ENCODE measurements at places on chromosomes 3 and 15. TPM values are rescaled to one million over a fixed set of nuclear protein-coding genes. Genes with fewer than 3 reads are reported as not detected.

The RASGRP1 gene
- polyA plus RNA-seq, result 0.40 TPM

The PAQR5 gene
- polyA plus RNA-seq, result 0.43 TPM

The XCR1 gene
- 0.06 TPM for polyA plus RNA-seq

The LPP gene
- 11.3 TPM for polyA plus RNA-seq

The ARGFX gene
- polyA plus RNA-seq, result not detected

The MOBP gene
- polyA plus RNA-seq, result 0.07 TPM

The HTR3E gene
- polyA plus RNA-seq, result not detected

The C3orf80 gene
- polyA plus RNA-seq, result 0.73 TPM

The PYGO1 gene
- 1.1 TPM for polyA plus RNA-seq

The PARP15 gene
- polyA plus RNA-seq, result 0.61 TPM

The TEX55 gene
- not detected for polyA plus RNA-seq

The SLC28A1 gene
- not detected for polyA plus RNA-seq

The CYP19A1 gene
- polyA plus RNA-seq, result 0.28 TPM

The CKMT1A gene
- polyA plus RNA-seq, result 1.6 TPM

The CLPX gene
- 9.0 TPM for polyA plus RNA-seq

The KLHL6 gene
- 1.3 TPM for polyA plus RNA-seq

The PLOD2 gene
- polyA plus RNA-seq, result 13.9 TPM

The SLC35G2 gene
- 5.3 TPM for polyA plus RNA-seq

The MESP1 gene
- 4.0 TPM for polyA plus RNA-seq

The GDPGP1 gene
- 3.7 TPM for polyA plus RNA-seq

The CAMK1 gene
- polyA plus RNA-seq, result 80.1 TPM

The SLC25A26 gene
- polyA plus RNA-seq, result 13.8 TPM

The CCK gene
- 0.25 TPM for polyA plus RNA-seq

The SLC15A2 gene
- polyA plus RNA-seq, result 2.4 TPM

The MUSTN1 gene
- polyA plus RNA-seq, result 19.6 TPM

The UPK1B gene
- 0.85 TPM for polyA plus RNA-seq

The LMOD3 gene
- polyA plus RNA-seq, result 0.06 TPM

The PLCB2 gene
- polyA plus RNA-seq, result 3.3 TPM

The GOLGA8G gene
- not detected for polyA plus RNA-seq

The OR5K2 gene
- polyA plus RNA-seq, result not detected

The MESP2 gene
- polyA plus RNA-seq, result 0.21 TPM

The PRSS50 gene
- 0.20 TPM for polyA plus RNA-seq

The SNX22 gene
- 1.9 TPM for polyA plus RNA-seq

The SLCO2A1 gene
- polyA plus RNA-seq, result 5.2 TPM

The GRIP2 gene
- 3.7 TPM for polyA plus RNA-seq

The SLC22A13 gene
- polyA plus RNA-seq, result 0.06 TPM

The GRK7 gene
- polyA plus RNA-seq, result not detected

The GLT8D1 gene
- 30.4 TPM for polyA plus RNA-seq

The MITF gene
- polyA plus RNA-seq, result 7.3 TPM

The CATSPER2 gene
- 1.6 TPM for polyA plus RNA-seq

The PPP1R2 gene
- polyA plus RNA-seq, result 10.6 TPM

The VGLL3 gene
- polyA plus RNA-seq, result 20.2 TPM

The CYP1A2 gene
- polyA plus RNA-seq, result 0.27 TPM

The ADGRG7 gene
- polyA plus RNA-seq, result not detected
